Activated T-cell treated with anti-CD3 and anti-CD28 coated beads, Interleukin-2, amount 50 U/mL, for 72 hours (primary cell): ENCODE measurements at places on chromosomes 1 and 21. TPM values are rescaled to one million over a fixed set of nuclear protein-coding genes. Genes with fewer than 3 reads are reported as not detected.

Gene CYP4X1
- total RNA-seq = not detected

Gene DYRK3
- total RNA-seq = 8.7 TPM

Gene OR2L13
- total RNA-seq = 0.24 TPM

Gene NUAK2
- total RNA-seq = 5.7 TPM

Gene LRRC71
- total RNA-seq = not detected

Gene TIAM1
- 62.2 TPM for total RNA-seq

Gene TCHHL1
- total RNA-seq = not detected

Gene CHD5
- total RNA-seq = 0.16 TPM

Gene GUCA2A
- total RNA-seq = not detected

Gene AVPR1B
- not detected for total RNA-seq

Gene SPRR1B
- total RNA-seq = not detected

DNA sequence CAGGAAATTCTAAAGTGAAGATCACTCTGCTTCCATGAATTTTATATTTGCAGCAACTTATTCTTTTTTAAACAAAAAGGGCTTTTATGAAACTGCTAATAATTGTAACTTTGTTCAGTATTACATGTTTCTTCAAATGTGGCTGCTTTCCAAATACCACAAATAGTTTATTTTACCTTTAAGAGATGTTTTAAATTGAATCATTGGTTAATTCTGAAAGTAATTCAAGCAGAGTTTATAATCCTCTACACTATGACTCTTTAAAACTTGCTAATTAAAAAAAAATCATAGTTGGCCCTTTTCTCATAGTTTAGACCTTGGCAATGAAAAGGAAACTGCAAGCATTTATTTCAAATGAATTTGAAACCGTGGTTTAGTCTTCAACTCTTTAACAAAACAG is 59.6 kb downstream of the SDCCAG8 start:
- no peak for DNase-seq
- H3K36me3 ChIP-seq = peaks cover 1% of the 10 kb centered on the region
- H3K27me3 ChIP-seq = no peaks in the 10 kb centered on the region
- H3K4me3 ChIP-seq = no peak overlapping the region
- H3K4me1 ChIP-seq = peaks cover 8% of the 10 kb centered on the region

DNA sequence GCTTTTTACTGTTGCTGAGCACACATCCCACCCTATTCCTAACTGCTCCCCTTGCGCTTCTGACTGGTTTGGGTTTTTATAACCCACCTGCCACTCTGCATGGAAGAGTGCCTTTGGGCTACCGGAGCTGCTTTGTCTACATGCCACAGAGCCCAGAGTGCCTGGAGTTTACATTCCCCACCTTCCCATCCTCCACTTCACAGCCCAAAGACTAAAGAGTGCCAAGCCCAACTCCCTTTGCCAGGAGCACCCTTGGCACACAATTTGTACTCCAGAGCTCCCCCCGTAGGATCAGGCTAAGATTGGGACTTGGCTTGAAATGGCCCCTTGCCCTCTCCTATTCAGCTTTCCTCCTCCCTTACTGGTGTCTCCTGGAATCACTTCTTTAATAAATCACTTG is 63.3 kb downstream of the LHX9 start:
- H3K4me1 ChIP-seq = peaks cover 9% of the 10 kb centered on the region
- H3K36me3 ChIP-seq = no peaks in the 10 kb centered on the region
- H3K27me3 ChIP-seq = peaks cover 9% of the 10 kb centered on the region
- DNase-seq = no peak
- no peak overlapping the region for H3K27ac ChIP-seq

- no peak overlapping the region for H3K27ac ChIP-seq
- no peaks in the 10 kb centered on the region for H3K36me3 ChIP-seq
- no peak for DNase-seq
- H3K4me3 ChIP-seq = no peak overlapping the region
- H3K27me3 ChIP-seq = no peaks in the 10 kb centered on the region
Measured at GRCh38 chr1:61372944-61373343, 290.6 kb downstream of the NFIA start.

DNA sequence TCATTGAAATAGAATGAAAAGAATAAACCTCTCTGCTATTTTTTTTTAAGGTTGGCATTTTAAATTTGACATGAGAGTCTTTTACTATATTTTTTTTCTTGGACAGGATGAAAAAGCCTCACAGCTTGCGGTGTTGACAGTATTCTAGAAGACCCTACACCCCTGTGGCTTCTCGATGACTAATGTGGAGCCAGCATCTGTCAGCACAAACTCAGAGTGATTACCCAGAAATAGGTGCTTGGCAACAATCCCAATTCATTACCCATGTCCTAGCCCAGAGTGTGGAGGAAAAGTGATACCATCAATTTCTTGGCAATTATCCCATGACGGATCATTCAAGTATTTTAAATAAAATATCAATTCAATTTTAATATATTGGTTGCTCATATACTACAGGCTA is 186.8 kb upstream of the MAP1LC3C start:
- H3K36me3 ChIP-seq = no peaks in the 10 kb centered on the region
- no peak for DNase-seq
- H3K4me3 ChIP-seq = no peak overlapping the region
- peaks cover 7% of the 10 kb centered on the region for H3K27me3 ChIP-seq
- H3K4me1 ChIP-seq = no peaks in the 10 kb centered on the region
- H3K27ac ChIP-seq = no peak overlapping the region

DNA sequence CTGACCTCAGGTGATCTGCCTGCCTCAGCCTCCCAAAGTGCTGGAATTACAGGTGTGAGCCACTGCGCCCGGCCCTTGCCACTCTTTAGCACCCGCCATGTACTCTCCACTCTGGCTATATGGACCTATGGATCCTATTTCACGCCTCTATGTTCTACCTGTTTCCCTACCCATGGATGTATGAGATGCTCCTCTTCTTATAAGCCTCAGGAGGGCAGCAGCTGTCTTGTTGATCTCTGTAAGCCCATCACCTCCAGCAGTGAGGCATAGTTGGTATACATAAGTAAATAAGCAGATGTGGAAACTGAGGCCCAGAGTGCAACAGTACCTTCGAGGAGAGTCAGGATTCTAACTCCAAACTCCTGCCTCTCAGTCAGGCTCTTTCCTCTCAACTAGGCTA is 24.7 kb upstream of the ARTN start:
- no peaks in the 10 kb centered on the region for H3K27me3 ChIP-seq
- DNase-seq = no peak
- no peaks in the 10 kb centered on the region for H3K4me1 ChIP-seq
- H3K36me3 ChIP-seq = no peaks in the 10 kb centered on the region
- no peak overlapping the region for H3K4me3 ChIP-seq
- no peak overlapping the region for H3K27ac ChIP-seq

DNA sequence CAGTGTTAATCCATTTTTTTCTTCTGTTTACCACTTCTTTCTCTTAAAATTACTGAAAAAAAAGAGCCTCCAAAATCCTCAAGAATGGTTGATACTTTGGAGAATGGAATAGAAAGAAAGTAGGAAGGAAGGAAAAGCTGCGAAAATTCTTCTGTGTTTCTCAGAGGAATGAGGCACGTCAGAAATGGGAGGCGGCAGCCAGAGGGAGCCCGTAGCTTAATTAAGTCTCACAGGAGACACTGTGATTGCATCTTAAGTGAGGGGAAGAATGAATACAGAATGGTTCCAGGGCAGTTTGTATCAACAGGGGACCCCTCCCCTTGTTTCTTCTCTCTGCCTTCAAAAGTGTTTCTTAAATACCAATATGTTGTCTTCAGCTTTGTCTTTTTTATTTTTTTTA is 1099.5 kb downstream of the PLA2G4A start:
- H3K27ac ChIP-seq = no peak overlapping the region
- H3K4me3 ChIP-seq = no peak overlapping the region
- H3K36me3 ChIP-seq = no peaks in the 10 kb centered on the region

DNA sequence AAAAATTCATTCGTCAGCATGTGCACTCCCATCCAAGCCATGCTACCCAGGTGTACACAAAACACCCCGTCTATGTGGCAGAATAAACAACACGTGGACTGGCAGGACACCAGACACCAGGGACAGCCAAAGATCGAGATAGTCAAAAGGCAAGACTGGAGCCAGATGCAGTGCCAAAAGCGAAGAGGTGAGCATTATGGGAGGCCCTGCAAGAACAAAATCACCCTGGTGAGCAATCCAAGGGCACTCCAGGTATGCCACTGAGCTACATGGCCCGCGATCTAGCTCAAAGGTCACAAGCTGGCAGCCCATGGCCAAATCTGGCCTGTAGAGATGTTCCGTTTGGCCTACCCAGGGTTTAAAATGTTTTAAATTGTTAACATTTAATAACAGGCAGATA is 33.7 kb downstream of the PLPP3 start:
- H3K4me1 ChIP-seq = no peaks in the 10 kb centered on the region
- DNase-seq = no peak
- H3K27me3 ChIP-seq = no peaks in the 10 kb centered on the region

GRCh38 chr1:209509039-209509438 is 74.5 kb upstream of the CAMK1G start:
- H3K4me1 ChIP-seq = no peaks in the 10 kb centered on the region
- no peaks in the 10 kb centered on the region for H3K36me3 ChIP-seq
- no peak for DNase-seq
- H3K27me3 ChIP-seq = peaks cover 11% of the 10 kb centered on the region

DNA sequence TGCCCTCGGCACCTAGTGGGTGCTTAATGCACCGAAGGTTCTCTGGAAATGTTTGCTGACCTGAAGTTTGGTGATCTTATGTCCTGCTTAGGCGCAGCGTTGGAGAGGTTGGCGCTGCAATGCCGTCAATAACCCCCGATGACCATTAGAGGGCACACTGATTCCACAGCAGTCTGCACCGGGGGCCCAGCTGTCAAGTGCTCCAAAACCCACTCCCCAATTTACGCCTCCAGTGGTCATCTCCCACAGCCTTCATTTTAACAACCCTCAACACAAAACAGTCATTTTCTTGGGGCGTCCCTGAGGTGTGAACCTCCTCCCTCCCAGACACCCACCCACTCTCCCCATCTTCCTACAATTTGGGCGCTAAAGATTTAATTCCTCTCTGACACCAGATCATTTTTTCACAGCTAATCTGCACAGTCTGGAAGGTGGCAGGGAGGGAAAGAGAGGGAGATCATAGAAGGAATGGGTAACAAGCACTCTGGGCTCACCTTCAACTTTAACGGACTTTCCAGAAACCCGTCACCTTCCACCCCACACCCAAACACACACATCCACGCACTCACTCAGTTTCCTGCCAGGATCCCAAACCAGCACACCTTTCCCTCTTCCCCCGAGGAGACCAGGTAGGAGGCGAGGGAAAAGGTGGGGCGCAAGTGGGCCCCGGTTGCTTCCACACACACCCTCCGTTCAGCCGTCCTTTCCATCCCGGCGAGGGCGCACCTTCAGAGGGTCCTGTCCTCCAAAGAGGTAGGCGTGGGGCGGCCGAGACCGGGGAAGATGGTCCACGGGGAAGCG is 570 bp upstream of the NPR1 start:
- DNase-seq = peak; percentile 59
- peaks cover 25% of the 10 kb centered on the region for H3K4me1 ChIP-seq
- H3K4me3 ChIP-seq = peak overlapping the region; percentile 76
- no peak overlapping the region for H3K27ac ChIP-seq

GRCh38 chr1:221869779-221870178 is 127.9 kb upstream of the DUSP10 start:
- no peak for DNase-seq
- H3K36me3 ChIP-seq = no peaks in the 10 kb centered on the region
- H3K27ac ChIP-seq = no peak overlapping the region
- H3K27me3 ChIP-seq = peaks cover 20% of the 10 kb centered on the region
- no peak overlapping the region for H3K4me3 ChIP-seq
- H3K4me1 ChIP-seq = peaks cover 4% of the 10 kb centered on the region

GRCh38 chr1:7456722-7457082 is 314.4 kb upstream of the VAMP3 start:
- H3K4me1 ChIP-seq = no peaks in the 10 kb centered on the region
- no peak overlapping the region for H3K27ac ChIP-seq

DNA sequence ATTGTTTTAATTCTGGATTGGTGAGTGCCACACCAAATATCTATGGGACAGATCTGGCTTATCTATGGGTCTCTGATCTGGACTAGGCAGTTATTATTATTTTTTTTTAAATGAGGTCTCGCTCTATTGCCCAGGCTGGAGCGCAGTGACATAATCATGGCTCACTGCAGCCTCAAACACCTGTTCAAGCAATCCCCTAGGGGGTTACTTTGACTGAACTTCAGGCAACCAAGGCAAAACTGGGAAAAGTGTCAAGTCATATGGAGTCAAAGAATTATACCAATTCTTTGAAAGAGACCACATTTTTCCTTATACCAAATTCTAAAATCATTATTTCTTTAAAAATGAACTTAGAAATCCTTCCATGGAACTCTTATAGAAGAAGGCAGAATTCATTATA is 129.1 kb upstream of the HOOK1 start:
- no peak for DNase-seq
- H3K27ac ChIP-seq = no peak overlapping the region
- no peaks in the 10 kb centered on the region for H3K4me1 ChIP-seq

- no peaks in the 10 kb centered on the region for H3K27me3 ChIP-seq
- DNase-seq = no peak
- peaks cover under 1% of the 10 kb centered on the region for H3K36me3 ChIP-seq
- peaks cover 9% of the 10 kb centered on the region for H3K4me1 ChIP-seq
- H3K27ac ChIP-seq = no peak overlapping the region
- no peak overlapping the region for H3K4me3 ChIP-seq
Measured at GRCh38 chr1:36094621-36095061, 5.9 kb downstream of the ADPRS start.

DNA sequence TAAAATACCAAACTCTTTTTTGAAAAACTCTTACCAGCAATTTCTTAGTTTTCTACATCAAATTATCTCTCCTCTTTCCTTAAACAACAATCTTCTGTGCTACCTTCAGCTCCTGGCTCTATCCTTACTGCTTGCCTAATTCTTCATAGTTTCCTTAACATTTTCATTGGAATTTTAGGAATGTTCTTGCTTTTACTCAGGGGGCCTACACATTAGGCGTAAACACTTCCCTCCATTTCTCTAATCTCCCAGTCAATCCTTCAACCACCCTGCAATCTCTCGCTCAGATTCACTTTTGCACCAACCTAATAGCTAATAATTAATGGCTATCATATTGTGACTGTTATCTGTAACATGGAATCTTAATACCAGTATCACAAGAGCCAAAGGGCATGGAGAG is 50.1 kb downstream of the ADAMTS5 start:
- H3K4me3 ChIP-seq = no peak overlapping the region
- no peaks in the 10 kb centered on the region for H3K4me1 ChIP-seq
- no peak for DNase-seq
- H3K27ac ChIP-seq = no peak overlapping the region
- no peaks in the 10 kb centered on the region for H3K36me3 ChIP-seq

GRCh38 chr1:170041423-170042192 is 32.9 kb downstream of the KIFAP3 start:
- peaks cover 2% of the 10 kb centered on the region for H3K36me3 ChIP-seq
- H3K27ac ChIP-seq = no peak overlapping the region
- no peak overlapping the region for H3K4me3 ChIP-seq
- no peaks in the 10 kb centered on the region for H3K27me3 ChIP-seq
- peaks cover 5% of the 10 kb centered on the region for H3K4me1 ChIP-seq
- no peak for DNase-seq

DNA sequence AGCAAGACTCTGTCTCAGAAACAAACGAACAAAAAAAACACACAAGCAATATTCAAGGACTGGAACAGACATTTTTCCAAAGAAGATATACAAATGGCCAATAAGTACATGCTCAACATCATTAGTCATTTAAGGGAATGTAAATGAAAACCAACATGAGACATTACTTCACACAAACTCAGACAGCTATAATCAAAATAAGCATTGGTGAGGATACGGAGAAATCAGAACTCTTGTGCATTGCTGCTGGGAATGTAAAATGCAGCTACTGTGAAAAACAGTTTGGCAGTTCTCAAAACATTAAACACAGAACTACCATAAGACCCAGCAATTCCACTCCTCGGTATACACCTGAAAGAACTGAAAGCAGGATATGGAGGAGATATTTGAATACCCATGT is 15.4 kb downstream of the NOL9 start:
- no peaks in the 10 kb centered on the region for H3K4me1 ChIP-seq
- H3K4me3 ChIP-seq = no peak overlapping the region
- H3K27ac ChIP-seq = peak overlapping the region; percentile 48
- DNase-seq = no peak
